ENCODE measurements at places on chromosomes 4 and X. TPM values are rescaled to one million over a fixed set of nuclear protein-coding genes. Genes with fewer than 3 reads are reported as not detected.

DNA sequence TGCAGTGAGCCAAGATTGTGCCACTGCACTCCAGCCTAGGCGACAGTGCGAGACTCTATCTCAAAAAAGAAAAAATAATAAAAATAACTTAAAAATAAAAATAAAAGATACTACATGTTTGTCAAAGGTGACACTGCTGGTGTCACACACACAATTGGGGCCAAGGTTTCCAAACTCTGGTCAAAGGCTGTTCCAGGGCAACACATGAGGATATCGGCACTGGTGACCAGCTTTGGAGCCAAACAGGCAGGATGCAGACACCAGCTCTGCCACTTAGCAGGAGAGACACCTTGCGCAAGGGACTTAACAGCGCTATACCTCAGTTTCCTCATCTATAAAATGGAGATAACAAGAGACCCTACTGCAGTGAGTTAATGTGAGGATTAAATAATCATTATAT is 52.3 kb downstream of the CD99L2 start:
- DNase-seq = no peak

GAGE12E gene
- not detected for total RNA-seq

GRCh38 chrX:97524997-97525396 is 641.3 kb downstream of the RPA4 start:
- no peak for DNase-seq

DNA sequence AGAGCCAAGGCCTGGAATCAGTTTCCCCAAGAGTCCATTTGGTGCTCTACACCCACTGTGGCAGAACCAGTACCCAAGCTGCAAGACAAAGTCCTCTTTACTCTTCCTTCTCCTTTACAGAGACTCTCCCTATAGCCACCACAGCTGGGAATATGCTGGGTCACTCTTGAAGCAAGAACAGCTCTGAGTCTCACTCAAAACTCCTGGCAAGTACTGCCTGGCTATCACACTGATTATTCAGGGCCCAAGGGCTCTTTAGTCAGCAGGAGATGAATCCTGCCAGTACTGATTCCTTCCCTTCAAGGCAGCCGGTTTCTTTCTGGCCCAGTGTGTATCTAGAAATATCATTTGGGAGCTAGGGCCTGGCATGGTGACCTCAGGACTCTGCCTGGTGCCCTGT is 130.9 kb downstream of the AR start:
- no peak for DNase-seq

GRCh38 chr4:113790478-113790877 is 28.9 kb upstream of the CAMK2D start:
- no peak for DNase-seq

DNA sequence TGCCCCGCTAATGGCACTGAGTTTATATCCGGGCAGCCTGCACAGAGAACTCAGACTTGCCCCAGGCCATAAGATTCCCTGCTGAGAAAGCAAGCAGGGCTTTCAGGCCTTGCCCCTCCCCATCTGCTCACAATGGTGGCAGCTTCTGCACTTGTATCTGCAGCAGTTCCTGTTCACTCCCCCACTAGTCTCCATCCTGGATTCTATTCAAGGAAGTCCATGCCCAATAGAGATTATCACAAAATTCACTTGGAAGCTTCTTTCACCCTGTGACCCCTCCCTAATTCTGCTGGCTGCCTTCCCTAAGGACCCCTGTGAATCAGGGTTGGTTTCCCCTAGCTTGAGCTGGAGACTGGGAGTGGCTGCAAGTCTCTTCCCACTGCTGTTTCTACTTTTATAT is 34.5 kb upstream of the UCP1 start:
- DNase-seq = no peak

BEX2 gene
- 2.3 TPM for total RNA-seq

DNA sequence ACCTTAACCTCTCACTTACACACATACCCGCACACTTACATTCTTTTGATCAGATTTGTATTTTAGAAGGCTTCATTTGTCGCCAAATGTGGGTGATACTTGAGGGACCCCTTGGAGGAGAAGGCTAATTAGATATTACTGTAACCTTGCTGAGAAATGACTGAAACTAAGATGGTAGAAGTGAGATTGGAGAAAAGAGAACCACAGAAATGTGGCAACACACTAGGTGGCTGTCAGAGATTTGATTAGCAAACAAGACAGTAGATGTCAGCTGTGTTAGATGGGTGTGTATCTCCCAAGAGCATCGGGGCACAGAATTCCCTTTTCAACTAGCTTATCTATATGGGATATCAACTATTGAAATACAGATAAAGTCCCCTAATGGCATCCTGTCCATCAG is 149.3 kb upstream of the FABP2 start:
- no peak for DNase-seq

DNA sequence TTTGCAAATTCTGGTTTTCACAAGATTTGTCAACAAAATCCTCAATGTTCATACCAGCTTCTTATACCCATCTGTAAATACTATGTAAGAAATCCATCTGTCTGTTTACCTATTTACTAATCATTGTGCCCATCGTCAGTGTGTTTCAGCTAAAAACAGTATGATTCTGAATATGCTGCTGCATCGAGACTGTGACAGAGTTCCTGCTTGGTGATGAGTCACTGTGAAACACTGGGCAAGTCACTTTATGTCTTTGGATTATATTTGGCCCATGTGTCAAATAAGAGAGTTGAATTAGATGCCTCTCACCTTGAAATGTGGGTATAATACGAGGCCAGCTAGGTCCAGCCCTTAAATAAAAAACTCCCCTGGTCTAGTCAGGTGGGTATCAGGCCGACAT is 79.3 kb downstream of the CBLL2 start:
- DNase-seq = no peak

- DNase-seq = no peak
These were observed 119.3 kb downstream of the ASB9 start for GRCh38 chrX:15150586-15150985.

DNA sequence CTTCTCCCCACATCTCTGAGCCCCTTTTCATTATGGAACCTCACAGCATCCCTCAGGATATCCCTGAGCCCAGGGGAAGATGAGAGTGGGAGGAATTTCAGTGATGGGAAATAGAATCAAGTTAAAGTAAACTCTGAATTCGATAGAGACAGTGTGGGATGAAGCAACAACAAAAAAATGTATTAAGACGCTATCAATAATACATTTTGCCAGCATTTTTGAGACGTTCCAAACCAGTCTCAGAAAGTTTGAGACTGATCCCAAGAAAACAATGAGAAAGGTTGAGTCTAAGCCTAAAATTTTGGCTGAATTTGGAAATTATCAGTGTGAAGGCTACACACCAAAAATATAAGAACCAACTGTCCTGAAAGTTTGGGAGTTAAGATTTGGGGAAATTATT is 196.2 kb downstream of the CBR4 start:
- no peak for DNase-seq

CENPI gene
- total RNA-seq = 18.3 TPM
